GOT3 (cell line): ENCODE measurements at places on chromosomes 11 and 22.

DNA sequence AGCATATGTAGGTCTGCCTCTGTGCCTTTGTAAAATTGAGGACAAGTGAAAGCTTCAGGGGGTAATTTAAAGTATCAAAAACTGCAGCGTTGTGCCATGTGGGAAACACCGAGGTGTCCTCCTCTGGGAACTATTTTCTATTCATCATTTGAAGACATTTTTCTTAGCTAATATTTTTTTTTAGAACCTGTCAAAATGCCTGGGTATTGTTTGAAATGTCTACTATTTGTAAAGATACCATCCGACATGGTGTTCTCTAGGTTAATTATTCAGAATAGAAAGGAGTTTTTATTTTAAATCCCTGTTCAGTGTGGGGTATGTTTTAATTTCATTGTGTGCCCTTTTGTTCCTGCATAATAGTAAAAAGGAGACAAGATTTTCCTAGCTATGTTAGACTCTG is 490.8 kb downstream of the NELL1 start:
- DNase-seq = no peak

GRCh38 chr11:67372993-67373647 is at the start of gene CLCF1:
Gene CLCF1, minus strand, starts transcription at chr11:67373598. Its CDS starts 59 bp downstream, at chr11:67373539.
- no peak for DNase-seq

- no peak for DNase-seq
These were observed 167.8 kb upstream of the POU2AF2 start for GRCh38 chr11:111077530-111078322.

DNA sequence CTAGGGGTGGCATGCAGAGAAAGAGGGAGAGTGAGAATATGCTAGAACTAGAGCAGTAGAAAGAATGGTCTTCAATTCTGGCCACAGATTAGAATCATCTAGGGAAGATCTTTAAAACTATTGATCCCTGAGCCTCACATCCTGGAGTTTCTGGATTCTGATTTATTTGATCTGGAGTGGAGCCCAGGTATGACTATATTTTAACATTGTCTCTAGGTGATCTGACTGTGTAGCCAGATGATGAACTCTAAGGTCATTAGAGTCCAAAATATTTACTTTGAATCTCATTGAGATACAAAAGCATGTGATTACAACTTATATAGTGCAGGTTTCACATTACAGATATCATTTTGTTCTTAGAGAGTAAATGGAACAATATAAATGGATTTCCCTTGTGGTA is 79.7 kb downstream of the FDX1 start:
- no peak for DNase-seq

- DNase-seq = no peak
These were observed 142.1 kb downstream of the TRPC6 start for GRCh38 chr11:101441747-101442146.

GRCh38 chr11:73315293-73316020 is 7.4 kb downstream of the ARHGEF17 start:
- DNase-seq = no peak

DNA sequence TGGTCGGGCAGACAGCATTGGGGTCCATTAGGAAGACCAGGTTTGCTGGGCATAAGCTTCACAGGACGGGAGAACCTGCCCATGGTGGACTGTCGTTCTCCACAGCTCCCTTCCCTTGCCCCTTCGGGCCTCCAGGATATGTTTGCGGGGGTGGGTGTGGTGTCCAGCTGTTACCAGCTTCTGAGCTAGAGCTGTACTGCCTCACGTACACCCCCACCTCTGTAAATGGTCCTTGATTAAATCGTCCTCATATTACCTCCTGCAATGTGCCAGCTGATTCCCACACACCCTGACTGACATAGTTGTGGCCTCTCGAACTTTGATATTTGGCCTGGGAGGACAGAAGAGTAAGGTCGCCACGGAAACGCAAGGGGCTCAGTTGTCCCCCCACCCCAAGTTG is 16.2 kb upstream of the BCR start:
- no peak for DNase-seq

- DNase-seq = no peak
These were observed 582 bp downstream of the SREBF2 start for GRCh38 chr22:41833369-41834004.

DNA sequence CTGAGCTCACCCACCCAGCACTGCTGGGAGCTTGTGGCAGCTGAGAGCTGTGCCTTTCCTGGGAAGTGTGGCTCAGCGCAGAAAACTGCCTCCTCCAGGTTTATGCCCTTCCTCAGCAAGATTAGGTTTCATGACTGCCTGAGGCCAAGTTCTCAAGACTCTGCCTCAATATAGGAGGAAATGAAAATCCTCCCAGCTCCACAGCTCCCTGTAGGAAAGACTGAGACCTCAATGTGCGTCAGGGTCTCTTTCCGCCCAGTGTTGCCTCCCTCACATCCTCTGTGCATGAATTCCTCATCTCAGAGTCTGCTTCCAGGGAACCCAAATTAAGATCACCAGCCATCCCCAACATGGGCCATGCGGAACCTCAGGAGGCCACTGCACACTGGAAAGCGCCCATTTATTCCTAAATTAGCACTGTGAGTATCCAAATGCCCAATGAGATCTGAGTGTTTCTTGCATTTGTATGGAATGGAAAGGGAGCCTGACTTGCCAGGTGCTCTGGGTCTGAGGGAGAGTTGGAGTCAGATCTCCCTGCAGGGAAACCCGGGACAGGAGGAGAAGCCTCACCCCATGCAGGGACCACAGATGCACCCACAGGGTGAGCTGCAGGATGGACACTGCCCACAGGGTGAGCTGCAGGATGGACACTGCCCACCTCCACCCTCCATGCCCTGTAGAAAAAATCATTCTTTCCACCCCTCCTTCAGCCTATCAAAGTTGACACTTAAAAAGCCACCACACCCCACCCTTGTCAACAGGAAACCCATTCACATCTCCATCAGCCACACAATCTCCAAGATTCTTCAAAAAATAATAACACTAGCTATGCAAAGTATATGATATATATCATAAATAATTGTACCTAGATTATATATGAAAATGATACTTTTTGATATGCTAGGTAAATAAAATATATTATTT is 97.4 kb upstream of the IGLL5 start:
- DNase-seq = no peak

GRCh38 chr11:6526411-6527135 is 29.5 kb downstream of the DNHD1 start:
- no peak for DNase-seq

DNA sequence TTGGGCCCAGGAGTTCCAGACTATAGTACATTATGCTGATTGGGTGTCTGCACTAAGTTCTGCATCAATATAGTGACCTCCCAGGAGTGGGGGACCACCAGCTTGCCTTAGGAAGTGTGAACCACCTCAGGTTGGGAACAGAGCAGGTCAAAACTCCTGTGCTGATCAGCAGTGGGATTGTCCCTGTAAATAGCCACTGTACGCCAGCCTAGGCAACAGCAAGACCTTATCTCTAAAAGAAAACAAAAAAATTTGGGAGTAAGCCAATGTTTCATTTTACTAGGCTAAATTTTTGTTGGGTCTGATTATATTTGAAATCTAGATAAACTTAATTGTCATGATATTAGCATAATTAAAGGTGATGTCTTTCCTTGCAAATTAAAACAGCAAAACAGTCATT is 3.4 kb downstream of the DEPDC5 start:
- no peak for DNase-seq

DNA sequence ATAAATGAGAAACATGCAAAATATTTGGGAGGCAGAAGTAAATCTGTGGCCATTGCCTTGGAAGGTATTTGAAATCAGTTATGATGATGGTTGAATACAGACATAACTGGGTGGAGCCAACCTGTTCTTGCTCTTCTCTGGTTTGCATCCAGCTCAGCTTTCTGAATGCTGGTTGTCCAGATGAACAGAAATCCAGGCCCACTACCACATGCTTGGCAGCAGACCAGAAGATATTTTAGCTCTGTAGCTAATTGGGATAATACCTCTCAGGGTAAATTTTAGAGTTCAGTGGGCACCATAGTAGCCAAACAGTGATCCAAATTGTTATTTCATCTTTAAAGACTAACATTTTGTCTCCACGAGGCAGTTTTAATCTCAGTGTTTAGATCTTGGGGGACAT is 308.3 kb downstream of the RAB38 start:
- DNase-seq = no peak

- no peak for DNase-seq
These were observed 31.0 kb upstream of the HMOX1 start for GRCh38 chr22:35349704-35350538.

DNA sequence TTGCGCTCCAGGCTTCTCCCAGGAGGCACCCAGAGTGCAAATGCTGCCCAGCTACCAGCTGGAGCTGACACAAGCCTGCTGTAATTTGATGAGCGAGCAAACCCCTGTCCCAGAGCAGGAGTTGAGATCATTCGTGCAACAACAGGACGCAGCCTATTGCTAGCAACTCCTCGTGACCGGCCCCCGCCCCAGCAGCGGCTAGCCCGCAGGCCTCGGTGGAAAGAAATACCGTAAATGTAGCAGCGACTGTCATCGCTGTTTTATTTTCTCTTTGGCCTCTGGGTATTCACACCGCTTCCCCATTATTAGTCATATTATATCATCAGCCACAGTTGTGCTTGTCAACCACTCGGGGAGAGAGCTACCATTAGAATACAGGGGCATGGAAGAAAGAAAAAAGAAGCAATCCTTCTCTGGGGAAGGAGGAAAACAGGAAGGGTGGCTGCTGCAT is 59.2 kb upstream of the ATXN10 start:
- DNase-seq = peak; percentile 50

DNA sequence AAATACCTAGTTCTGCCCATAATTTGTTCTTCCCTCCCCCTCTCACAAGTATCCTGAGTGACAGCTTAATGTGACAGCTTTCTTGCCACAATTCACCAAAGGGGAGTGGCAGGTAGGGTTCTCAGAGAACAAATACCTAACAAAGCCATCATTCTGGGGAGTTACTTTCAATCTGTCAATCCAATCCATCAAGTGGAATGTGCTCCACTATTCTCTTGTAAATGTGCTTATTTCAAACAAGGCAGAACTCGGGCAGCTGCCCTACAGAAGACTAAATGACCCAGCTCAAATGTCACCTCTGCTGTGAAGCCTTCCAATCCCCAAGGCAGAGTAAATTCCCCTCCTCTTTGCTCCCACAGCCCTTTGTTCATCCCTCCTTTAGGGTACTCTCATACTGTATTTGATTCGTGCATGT is 27.8 kb downstream of the LGR4 start:
- DNase-seq = no peak

GRCh38 chr11:120209746-120210625 is 846 bp upstream of the OAF start:
- no peak for DNase-seq

DNA sequence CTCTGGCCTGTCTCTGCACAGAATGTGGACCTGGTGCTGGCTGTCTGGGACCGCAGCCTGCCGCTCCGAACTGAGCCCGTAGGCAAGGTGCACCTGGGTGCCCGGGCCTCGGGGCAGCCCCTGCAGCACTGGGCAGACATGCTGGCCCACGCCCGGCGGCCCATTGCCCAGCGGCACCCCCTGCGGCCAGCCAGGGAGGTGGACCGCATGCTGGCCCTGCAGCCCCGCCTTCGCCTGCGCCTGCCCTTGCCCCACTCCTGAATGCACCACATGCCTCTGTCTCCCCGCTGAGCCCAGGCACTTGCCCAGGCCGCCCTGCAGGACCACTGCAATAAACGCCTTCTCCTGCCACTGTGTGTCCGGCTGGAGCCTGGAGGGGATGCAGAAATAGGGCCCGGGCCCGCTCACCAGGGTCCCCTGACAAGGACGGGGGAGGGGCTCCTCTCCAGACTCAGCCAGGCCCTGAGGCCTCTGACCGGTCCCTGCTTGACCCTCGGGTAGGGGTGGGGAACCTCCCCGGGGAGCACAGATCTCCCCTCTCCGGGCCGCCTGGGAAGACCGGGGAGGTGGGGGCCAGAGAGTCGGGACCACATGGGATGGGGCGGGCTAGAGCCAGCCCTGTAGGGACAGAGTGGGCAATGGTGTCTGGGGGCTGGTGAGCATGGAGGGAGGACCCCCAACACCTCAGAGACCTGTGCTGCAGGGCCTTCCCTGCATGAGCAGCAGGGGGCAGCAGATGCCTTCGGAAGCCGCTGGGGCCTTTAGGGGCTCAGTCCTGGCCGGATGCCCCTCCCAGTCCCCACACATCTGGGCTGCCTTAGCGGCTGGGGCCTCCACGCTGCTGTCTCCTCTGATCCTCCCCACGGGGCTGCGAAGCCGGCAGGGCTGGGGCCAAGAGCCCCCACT is 1.4 kb upstream of the TNNI2 start:
- no peak for DNase-seq

- no peak for DNase-seq
These were observed 393.4 kb downstream of the MIAT start for GRCh38 chr22:27050771-27051170.

- DNase-seq = no peak
These were observed 21.6 kb downstream of the CYB5R2 start for GRCh38 chr11:7651700-7652099.

- DNase-seq = no peak
These were observed 10.7 kb downstream of the SERPINH1 start for GRCh38 chr11:75572744-75573143.

GRCh38 chr11:88305430-88305829 is 32.1 kb downstream of the CTSC start:
- DNase-seq = no peak

GRCh38 chr11:62124186-62125113 is 639 bp downstream of the INCENP start:
- DNase-seq = no peak

- no peak for DNase-seq
These were observed 106.0 kb downstream of the CSNK2A3 start for GRCh38 chr11:11247086-11247485.

DNA sequence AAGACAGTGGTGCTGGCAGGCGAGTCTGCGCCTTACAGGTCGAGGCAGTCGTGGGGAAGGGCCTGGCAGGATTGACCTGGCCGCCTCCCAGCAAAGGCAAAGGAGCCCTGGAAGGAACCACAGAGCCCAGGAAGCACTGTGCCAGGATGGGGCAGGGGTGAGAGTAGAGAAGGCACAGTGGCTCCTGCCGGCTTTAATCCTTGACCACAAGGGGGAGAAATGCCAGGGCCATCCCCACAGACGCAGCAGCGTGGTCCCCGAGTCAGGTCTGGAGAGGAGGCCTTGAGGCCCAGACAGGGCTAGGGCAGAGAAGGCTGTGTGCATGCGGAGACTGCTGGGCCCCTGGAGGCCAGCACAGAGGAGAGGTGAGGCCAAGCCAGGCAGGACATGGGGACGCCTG is 9.9 kb upstream of the NDUFS8 start:
- DNase-seq = no peak
